Hematopoietic multipotent progenitor cell treated with erythropoietin and hydrocortisone succinate and interleukin-3 and kit ligand, for 8 days (in vitro differentiated cells): ENCODE measurements at places on chromosomes 3 and 15.

- DNase-seq: no peak
Observed at GRCh38 chr3:131540143-131540542, 37.4 kb upstream of the MRPL3 start.

GRCh38 chr3:32930161-32930560 lies 21.3 kb upstream of the CCR4 start:
- DNase-seq: no peak

- no peak for DNase-seq
Observed at GRCh38 chr3:193903966-193904365, 232.0 kb upstream of the HES1 start.

DNA sequence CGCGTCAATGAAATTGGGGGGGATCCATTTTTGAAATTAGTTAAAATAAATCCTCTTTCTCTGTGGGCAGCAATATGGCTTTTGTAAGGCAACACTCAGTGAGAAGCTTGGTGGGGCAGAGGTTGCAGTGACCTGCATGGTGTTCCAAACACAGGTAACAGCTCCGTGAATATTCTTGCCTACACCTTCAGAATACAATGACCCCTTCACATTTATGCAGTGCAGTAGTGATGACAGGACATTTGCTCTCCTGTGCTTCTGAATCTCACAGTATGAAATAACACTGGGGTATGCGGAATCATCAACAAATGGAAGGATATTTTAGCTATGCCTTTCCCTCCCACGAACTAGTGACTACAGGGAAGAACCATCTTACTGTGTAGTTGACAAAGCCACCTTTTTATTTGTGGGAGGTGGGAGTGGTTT lies 6.9 kb downstream of the AHSG start:
- no peak for DNase-seq
